Renal cortex interstitium (tissue), 15 donors: ENCODE measurements at places on chromosomes 11 and 22. TPM values are rescaled to one million over a fixed set of nuclear protein-coding genes. Genes with fewer than 3 reads are reported as not detected.

DNA sequence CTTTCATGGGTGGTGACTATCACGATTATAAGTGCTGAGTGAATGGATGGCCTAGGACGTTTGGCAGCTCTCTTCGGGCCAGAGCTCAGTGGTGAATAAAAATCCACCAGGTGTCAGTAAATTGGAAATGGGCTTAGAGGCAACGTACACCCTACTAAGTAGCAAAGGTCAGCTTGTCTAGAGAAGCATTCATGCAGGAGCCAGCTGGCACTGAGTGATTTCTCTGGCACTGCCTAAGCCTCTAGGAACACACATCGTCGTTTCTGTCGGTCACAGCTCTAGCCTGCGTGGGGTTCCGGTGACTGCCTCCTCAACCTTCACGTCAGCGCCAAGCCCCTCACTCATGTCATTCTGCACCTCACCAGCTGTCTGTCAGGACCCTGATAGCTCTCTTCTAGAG lies 192.4 kb upstream of the NTM start:
- no peak for DNase-seq

LSP1 gene
- polyA plus RNA-seq, result 7.9 TPM

POLDIP3 gene
- polyA plus RNA-seq, result 115 TPM

DNA sequence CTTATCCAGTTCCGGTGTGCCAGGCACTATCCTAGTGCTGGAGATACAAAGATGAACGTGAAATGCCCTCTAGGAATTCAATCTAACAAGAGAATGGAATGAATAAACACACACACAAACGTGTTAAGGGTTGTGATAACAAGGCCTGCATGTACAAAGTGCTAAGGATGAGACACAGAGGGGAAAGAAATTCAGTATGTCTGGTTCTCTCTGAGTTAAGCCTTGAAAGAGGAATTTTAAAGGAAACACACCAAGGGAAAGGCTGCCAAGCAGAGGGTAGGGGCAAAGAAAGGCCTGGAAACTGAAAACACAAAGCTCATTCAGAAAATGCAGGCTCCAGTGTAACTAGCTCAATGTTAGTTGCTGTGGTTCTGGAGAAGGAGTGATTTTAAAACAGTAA lies 4.2 kb downstream of the CHKA start:
- no peak for DNase-seq

ADM2 gene
- 6.9 TPM for polyA plus RNA-seq

DNA sequence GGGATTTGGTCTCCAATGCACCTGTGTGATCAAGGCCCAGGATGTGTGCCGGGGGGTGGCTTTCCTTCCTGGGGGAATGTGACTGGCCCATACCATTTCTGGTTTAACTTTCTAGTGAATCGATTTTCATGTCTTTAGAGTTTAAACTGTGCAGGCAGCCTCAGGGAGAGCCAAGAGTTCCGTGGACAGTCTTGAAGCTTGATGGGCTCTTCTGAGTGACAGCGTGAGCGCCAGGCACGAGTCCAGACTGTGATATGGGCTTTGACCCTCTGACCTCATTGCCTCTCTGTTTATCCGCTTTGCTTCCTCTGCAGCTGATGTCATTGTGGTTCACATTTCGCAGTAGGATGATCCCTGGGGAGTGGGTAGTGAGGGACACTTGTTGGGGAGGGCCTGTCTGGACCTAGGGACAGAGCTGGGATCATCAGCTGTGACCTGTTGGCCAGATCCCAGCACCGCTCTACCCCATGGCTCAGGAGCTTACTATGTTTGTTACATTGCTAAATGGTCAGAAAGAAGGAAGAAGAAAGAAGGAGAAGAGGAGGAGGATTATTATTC lies 80.6 kb upstream of the CLDN5 start:
- DNase-seq, result no peak

DNA sequence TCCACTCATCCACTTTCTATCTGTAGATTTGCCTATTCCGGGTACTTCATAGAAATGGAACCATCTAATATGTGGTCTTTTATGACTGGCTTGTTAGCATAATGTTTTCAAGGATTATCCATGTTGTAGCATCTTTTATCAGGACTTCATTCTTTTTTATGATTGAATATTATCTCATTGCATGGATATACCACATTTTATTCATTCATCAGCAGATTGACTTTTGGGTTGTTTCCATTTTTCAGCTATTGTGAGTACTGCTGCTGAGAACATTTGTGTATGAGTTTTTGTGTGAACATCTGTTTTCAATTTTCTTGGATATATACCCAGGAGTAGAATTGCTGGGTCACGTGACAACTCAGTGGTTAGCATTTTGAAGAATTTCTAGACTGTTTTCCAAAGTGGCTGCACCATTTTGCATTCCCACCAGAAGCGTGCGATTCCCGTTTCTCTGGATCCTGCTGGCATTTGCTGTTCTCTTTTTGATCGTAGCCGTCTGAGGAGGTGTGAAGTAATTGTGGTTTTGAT lies 8.9 kb downstream of the DERL3 start:
- no peak for DNase-seq

DNA sequence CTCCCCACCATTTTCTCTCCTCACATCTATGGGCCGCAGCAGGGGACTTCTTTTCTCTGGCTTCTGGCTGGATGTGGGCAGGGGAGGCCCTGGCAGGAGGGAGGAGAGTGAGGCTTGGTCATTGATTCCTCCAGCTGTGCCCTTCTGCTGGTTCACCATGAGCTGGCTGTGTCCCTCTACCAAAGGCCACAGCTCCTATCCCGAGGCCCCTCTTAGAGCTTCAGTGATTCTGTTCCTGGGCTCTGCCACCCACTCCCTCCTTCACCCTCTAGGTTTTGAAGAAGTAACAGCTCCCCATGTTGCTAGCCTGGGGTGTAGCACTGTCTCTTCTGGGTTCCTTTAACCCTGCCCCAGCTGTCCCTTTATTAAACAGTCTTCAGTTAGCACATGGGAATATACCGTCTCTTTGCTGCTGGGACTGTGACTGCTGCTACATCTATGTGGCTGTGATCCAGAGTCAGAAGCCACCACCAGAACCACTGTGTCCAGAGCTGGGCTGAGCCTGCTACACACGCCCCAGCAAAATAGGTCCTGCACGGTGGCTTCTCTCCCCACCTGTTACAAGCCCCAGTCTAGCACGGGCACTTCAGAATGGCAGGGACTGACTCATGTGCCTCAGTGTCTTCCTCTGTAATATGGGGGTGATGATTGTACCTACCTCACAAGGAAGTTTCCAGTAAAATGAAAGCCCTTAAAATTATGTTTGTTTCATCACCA lies 578 bp upstream of the PARVG start:
- no peak for DNase-seq

PDE2A gene
- polyA plus RNA-seq, result 17.1 TPM

DNA sequence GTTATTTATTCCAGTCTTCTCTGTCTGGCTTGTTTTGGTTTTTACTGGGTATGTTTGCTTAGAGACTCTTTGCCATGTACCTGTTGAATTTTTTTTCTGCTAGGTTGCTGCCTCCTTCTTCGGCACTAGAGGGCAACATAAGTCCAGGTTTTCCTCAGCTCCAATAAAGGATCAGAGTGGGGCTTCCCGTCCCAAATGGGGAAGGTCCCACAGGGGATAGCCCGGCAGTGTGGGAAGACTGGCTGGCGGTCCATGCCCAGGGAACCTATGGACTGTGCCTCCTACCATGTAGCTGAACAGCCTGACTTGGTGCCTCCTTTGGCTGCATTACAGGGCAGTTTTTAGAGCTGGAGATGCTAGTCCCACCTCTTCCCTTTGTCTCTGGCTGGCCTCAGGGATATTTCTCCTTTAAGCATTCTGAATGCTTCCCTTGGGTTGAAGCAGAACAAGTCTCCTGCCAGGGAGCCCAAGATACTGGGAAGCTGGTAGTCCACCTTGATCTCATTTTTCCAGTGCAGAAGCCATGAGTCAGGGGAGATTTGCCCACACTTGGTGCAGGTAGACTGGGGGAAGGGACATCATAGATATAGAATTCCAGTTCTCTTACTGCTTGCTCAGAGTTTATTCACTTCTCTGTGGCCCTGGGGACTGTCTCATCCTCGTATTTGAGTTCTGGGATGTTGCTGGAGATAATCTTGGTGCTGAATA lies 60.2 kb downstream of the BRD1 start:
- DNase-seq, result no peak

DNA sequence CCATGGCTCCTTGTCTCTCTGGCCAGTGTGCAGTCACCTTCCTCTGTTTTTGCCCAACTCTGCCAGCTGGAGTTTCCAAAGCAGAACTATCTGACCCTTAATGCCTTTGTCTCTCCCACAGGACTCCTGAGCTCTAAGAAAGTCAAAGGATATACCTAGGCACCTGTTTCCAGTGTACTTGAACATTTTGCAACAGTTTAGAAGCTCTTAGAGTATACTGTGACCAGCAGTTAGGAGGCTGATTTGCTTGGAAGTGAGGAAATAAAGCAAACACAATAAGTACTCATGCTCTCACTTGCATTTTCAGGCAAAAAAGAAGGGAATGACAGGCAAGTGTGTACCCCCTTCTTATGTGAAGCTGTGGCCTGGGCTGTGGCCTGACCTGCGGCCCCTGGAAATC lies 204.3 kb upstream of the PLET1 start:
- DNase-seq, result no peak

DNA sequence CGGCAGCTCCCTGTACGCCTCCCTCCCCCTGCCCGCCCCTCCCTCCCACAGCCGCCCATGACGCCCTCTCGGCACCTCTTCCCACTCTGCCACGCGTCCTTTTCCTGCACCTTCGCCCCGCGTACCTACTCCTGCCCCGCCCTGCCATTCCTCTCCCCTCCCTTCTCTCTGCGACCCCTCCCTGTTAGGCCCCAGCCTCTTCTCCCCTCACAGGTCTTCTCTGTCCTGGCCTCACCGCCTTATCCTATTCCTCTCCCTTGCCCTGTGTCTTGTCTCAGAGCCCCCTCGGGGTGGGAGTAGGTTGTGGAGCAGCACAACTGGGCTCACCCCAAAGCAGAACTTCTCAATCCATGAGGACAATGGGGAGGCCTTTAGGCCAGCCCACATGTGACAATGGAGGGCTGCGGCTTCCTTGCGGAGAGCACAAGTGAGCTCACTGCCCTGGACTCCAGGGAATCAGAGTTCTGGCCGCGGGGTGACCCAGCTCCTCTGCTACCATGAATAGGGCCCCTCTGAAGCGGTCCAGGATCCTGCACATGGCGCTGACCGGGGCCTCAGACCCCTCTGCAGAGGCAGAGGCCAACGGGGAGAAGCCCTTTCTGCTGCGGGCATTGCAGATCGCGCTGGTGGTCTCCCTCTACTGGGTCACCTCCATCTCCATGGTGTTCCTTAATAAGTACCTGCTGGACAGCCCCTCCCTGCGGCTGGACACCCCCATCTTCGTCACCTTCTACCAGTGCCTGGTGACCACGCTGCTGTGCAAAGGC lies 539 bp downstream of the SLC35C1 start:
- DNase-seq, result no peak

RIC8A gene
- 88.1 TPM for polyA plus RNA-seq

DNA sequence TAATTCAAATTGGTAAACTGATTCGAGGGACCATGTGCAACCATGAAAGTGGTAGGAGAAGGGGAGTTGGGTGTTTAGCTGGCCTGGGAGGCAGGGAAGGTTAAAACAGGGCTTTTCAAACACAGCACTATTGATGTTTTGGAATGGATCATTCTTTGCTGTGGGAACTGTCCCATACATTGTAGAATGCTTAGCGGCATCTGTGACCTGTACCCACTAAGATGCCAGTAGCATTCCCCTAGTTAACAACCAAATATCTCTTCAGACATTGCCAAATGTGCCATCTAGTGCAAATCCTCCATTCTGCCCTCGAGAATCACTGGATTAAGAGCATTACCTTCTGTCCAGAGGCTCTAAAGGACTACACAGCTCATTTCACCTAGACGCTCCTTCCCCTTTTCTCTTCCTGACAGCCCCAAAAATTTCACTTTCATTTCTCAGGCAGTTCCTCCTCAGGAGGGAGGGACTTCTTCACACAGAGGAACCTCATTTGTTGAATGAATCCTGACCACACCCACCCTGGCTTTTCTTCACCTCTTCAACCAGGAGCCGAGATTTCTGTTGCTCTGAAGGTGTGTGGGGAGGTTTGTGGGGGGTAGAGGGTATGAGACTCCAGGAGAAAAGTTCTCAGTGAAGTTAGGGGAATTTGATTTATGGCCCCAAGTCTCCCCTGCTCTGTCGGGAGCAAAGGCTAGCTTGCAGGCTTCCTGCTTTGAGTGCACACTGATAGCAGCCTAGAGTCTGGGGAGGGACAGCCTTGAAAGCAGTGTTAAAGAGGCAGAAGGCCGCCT lies at the start of gene TRIM34:
Gene TRIM34, plus strand, starts transcription at position 513 of the 791 bp plus-strand sequence. CDS start 7,331 bp downstream, outside the sequence.
- DNase-seq, result peak; percentile 38

CARD16 gene
- polyA plus RNA-seq, result 1.6 TPM

DNA sequence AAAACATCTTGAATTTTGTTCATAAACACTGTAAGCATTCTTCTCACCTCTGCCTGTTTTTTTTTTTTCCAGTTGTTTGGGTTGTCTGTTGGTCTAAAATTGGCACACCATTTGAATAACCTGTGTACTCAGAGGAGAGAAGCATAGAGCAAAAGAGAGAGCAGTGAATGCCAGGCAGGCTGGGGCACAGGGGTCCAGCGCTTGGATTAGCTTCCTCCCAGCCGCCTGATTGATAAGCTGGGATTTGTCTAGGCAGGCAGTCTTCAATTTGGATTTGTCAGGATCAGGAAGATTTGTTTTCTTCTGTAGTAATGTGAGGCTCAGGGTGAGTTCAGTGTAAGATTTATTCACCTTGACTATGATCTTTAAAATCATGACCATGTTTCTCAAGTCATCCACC lies 59.0 kb downstream of the ARL14EP start:
- no peak for DNase-seq

MRPL16 gene
- polyA plus RNA-seq, result 60.1 TPM

LUZP2 gene
- polyA plus RNA-seq, result 1.9 TPM

SSTR3 gene
- polyA plus RNA-seq, result 0.68 TPM

DNA sequence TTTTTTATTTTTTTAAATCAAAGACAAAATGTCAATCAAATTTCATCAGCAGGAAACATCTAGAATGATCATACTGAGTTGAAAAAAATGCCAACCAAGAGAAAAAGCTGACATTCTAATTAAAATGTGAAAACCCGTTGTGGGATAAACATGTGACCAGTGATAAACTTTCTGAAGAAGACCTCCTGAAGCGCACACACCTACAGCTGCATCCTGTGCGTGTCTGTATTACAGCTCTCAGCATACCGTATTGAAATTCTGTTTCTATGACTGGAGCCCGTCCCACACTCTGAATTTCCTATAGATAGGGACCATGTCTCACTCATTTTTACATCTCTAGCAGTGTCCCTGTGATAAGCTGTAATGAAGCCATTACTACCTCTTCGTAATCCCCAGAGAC lies 12.2 kb upstream of the NUP50 start:
- no peak for DNase-seq

DNA sequence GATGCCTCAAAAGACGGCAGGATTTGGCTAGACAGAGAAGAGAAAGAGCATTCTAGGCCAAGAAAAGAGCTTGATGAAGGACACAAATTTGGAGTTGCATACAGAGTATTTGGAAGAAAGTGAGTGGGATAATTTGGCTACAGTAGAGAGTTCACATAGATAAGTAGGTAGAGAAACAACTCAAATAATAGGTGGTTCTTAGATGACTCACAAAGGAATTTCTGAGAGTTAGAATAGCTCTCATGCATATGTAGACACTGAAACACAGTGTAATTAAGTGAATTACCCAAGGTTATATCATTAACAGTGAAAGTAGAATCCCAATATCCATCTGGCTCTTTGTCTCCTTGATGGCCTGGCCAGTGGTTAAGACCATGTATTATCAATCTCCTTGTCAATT lies 228.6 kb upstream of the DDI1 start:
- DNase-seq, result no peak

- DNase-seq, result no peak
These were observed 5.2 kb downstream of the OLFML1 start for GRCh38 chr11:7490535-7490934.

OLFML1 gene
- polyA plus RNA-seq, result 39.1 TPM
